ENCODE measurements at places on chromosomes 12 and 14.

DNA sequence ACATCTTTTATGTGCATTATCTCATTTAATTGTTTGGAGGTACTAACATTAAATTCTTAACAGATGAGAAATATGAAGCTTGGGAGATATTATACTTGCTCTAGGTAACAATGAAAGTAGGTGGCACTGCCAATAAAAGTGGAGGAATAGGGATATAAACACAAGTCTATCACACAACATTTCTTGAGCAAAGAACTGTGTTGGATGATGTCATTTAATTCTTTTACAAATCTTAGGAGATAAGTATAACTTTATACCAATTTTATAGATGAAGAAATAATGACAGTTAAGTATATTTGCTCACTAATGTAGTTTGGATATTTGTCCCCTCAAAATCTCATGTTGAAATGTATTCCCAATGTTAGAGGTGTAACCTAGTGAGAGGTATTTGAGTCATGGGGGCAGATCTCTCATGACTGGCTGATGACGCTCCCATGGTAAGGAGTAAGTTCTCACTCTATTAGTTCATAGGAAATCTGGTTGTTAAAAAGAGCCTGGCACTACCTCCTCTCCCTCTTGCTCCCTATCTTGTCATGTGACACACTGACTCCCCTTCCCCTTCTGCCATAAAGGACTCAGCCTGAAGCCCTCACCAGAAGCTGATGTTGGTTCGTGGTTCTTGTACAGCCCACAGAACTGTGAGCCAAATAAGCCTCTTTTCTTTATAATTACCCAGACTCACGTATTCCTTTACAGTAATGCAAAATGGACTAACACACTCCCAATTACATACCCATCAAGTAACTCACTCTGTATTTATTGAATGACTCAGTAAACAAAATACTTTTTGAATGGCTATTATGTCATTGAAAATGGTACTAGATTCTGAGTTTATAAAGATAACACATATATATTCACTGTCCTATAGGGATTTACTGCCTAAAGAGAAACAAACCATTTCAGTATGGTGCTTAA is 146.8 kb upstream of the KITLG start:
- no peak for DNase-seq

DNA sequence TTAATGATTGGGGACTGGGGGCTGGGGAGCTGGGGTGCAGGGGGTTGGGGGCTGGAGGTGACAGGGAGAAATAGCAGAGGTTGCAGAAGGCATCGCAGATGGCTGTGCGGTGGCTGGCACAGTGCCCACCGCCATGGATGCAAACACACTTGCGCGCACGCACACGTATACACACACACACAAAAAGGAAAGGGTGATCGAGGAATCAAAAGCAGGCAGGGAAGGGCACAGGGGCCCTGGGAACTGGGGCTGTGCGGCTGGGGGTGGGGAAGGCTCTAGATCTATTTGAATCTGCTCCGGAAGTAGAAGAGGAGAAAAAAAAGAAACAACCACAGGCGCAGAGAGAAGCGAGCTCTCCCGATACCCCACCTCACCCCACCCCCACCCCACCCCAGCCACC is 39.4 kb downstream of the ZFHX2 start:
- no peak for DNase-seq

DNA sequence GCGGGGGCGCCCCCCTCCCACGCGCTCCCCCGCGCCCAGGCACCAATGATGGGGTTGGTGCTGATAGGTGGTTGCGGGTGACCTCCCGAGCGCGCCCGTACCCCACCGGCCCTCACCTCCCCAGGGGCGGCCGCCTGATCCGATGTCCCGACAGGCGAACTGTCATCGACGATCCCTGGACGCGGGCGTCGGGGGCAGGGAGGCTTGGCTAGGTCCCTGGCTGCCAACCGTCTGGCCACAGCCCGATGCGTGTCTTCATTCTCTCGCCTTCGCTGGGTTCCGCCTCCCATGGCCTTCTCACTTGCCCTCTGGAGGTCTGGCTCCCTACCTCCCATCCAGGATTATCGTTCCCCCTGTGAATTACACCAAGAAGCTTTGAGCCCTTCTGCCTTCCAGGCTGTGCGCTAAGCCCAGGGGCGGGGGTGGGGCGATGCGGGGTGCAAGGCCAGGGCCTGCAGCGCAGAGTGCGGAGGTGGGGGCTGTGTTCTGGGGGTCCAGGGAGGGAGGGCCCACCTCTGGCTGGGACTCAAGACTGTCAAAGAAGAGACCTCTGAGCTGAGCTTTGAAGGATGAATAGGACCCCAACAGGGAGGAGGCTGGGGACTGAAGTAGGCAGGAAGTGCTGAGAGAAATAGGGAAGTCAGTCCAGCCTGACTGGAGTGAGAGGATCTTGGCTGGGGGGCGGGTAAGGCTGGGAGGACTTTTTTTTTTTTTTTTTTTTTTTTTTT is 7.7 kb upstream of the RACGAP1 start:
- no peak for DNase-seq

GRCh38 chr12:72089678-72090077 is 151.0 kb downstream of the TPH2 start:
- no peak for DNase-seq

GRCh38 chr12:19431407-19432308 is 7.6 kb upstream of the AEBP2 start:
- DNase-seq, result no peak

GRCh38 chr12:51814311-51815088 is 34.0 kb downstream of the FIGNL2 start:
- peak; percentile 65 for DNase-seq

- DNase-seq, result no peak
Measured at GRCh38 chr12:103840462-103840875, 565 bp downstream of the NT5DC3 start.

DNA sequence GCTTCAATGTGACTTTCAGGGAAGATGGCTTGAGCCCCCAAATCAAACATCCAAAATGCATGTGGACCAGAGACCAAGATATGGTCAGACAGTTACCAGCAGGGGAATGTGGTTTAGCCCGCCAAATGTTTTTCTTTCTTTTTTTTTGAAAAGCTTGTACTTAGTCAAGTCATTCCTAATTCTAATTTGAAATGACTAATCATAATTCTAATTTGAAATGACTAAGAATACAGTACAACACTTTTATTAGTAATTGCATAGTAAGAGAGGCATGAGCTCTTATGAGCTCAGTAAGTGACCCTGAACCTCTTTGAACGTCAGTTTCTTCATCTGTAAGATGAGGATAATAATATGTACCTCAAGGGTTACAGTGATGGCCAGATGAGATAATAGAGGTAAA is 72.4 kb downstream of the HECTD4 start:
- no peak for DNase-seq

GRCh38 chr12:3913278-3913677 is 40.1 kb upstream of the PARP11 start:
- DNase-seq, result no peak

DNA sequence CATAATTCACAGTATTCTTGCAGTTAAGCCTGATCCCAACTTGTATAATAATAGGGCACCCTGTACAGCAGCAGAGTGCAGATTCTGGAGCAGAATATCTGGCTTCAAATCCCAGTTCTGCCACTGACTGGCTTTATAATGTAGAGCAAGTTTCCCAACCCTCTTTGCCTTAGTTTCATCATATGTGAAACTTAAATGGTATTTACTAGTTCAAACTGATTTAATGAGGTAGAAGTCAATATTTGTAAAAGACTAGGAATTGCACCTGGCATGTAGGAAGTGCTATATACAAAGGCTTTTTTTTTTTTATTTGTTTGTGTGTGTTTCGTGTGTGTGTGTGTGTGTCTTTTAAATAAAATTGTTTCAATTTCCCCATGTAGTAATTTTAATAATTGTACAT is 125.9 kb downstream of the CCER1 start:
- no peak for DNase-seq

GRCh38 chr14:61176686-61177085 is 104.5 kb downstream of the TMEM30B start:
- no peak for DNase-seq

- no peak for DNase-seq
Measured at GRCh38 chr12:71981149-71981548, 42.5 kb downstream of the TPH2 start.
